ENCODE measurements at places on chromosomes 1 and 21.

GRCh38 chr1:216598448-216598847 is 124.8 kb downstream of the ESRRG start:
- DNase-seq, result no peak

- no peak for DNase-seq
Measured at GRCh38 chr1:94301186-94301585, 63.8 kb upstream of the ARHGAP29 start.

DNA sequence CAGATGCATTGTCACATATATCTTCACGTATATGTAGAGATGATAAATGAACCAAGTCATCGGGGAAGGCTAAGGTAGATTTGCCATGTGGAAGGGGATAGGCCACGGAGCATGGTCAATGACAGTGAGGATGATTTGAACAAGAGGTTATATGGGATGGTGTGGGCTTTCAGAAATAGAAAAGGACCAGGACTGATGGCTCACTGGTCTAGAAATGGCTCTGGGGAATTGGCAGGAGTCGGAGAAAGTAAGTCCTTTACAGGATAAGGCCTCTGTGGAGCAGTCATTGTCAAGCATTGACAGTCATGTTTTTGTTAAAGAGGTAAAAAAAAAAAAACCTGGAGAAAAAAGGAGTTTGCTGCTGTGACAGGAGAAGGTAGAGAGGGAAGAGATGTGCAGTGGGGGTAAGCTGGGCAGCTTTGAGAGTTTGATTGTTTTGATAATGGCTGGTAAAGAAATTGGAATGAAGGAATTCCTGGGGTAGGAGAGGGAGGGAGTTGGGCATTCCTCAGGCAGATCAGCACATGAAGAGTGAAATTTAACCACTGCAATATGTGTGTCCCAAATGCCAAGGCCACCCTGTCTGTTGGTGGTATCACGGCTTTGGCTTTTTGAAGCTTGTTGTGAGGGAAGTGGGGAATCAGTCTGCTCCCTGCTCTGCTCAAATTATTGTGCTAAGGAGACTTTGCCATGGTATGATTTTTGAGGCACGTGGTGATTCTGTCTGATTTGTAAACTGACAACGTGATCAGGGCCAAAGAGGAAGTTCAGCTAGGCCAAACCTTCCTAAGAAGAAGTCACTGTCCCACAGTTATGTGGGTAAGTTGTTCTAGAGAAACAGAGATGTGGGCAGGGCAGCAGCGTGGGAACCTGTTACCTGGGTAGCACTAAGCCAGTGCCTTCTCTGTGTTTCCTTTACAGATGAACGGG is 26.0 kb downstream of the MACF1 start:
- peak; percentile 59 for DNase-seq

DNA sequence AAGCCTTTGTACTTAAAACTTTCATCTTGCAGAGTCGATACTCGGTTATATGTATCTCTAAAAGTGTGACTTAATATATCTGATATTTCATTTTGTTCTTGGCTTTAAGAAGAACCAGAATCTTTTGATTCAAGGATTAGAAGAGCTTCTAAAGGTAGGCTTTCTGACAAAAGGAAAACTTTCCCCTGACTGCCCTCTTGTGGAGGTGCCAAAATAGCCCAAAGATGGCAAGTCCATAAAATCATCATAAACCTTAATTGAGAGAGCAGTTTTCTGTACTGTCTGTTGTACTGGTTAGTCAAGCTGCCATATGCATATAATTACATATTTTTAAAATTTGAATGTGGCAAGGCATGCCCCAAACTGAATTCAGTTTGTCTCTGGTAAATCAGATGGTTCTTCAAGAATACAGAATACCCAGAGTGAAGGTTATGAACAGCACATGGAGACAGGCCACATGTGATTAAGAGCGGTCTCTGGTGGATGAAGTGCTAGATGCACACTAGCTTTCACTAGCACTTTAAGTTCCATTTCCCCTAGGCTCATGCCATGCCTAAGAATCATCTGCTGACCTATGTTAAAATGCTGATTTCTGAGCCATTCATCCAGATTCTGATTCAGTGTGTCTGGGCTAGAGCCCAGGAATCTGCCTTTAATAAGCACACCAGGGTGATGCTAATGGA is 27.7 kb upstream of the ELAVL4 start:
- DNase-seq, result peak; percentile 10

- no peak for DNase-seq
Measured at GRCh38 chr1:39141925-39142324, 62.6 kb upstream of the MACF1 start.

DNA sequence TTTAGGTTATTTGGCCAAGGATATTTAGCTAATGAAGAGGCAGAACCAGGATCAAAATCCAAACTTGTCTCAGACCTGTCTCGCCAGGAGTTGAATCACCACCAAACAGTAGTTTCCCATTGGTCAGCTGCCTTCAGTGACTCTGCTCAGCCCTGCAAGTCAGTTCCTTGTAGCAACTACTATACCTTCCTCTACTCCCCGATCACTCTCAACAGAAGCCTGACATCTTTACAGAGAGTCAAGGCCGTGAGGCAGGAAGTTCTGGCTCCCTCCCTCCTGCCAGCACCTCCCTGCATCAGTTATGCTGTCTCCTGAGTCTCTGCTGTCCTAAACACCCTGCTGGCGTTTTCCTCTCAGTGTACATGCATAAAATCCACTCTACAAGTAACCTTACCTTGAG is 13.2 kb downstream of the PSMD4 start:
- DNase-seq, result no peak

DNA sequence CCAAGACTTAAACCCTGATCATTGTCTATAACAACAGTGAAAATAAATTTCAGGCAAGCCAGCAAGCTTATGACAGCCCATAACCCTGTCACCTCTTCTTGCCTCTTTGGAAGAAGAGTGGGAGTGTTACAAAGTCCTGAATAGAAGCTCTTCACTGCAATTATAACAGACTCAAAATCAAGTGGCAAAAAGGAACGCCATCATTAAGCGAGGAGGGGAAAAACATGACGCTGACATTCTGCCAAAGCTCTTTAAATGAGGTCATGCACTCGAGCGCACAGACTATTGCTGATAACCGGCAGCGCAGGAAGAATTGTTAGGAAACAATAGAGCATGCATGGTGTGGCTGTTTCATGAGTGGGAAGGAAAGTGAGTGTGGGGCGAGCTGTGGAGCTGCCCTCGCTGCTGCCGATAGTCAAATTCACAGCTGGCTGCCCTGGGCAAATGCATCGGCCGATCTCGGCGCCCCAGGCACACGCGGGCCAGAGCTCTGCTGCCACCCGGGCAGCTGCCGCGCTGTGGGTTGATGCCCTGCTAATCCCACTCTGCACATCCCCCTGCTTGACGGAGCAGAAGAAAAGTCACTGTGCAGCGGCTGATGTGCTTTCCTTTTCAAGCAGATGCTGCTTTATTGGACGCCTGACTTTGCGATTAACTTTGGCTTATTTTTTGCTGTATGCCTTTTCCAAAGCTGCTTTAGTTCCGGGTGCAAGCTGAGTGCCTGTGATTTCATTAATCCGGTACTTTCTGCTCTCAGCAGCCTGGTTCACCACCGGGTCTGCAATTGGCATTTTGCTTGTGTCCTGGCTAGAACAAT is 102.4 kb upstream of the ST6GALNAC5 start:
- no peak for DNase-seq

DNA sequence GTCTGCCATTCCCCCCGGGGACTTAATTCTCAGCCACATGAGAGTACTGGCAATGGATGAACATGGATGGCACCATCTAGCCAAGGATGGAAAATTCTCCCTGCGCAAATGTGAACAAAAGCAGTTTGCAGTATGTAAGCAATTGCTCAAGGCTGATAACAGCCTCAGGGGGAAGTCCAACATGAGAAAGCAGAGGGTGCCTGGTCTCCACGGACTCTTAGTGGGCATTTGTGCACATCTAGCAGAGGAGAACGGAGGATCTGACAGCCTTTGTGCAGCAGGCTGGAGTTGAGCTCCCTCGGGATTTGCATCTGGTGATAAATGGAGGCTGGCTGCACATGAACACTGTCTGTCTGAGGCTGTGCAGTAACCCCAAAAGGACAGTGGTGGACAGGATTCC is 13.9 kb upstream of the OLIG1 start:
- DNase-seq, result no peak

- peak; percentile 10 for DNase-seq
Measured at GRCh38 chr21:36747041-36747814, 48.3 kb downstream of the SIM2 start.

- peak; percentile 56 for DNase-seq
Measured at GRCh38 chr1:91672601-91673161, 172.0 kb downstream of the CDC7 start.

DNA sequence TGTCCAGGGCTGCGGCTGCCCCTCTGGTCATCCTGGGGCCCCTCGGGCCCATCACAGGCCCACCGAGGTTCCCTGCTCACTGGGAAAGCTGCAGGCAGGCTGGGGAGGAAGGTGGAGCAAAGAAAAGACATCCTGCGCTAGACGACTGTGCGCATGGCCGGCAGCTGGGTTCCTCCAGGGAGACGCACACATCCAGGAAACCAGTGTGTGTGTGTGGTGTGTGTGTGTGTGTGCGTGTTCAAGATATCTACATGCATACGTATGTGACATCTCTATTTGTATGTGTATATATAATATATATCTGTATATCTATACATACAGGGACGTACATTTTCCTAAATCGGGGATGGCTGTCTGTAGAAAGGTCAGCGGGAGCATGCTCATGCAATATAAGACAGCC is 63.7 kb downstream of the ACOT7 start:
- DNase-seq, result no peak

Measured in activated CD4-positive, alpha-beta memory T cell treated with anti-CD3 and anti-CD28 coated beads for 36 hours (primary cell).